ENCODE measurements at places on chromosomes 1 and 21.

DNA sequence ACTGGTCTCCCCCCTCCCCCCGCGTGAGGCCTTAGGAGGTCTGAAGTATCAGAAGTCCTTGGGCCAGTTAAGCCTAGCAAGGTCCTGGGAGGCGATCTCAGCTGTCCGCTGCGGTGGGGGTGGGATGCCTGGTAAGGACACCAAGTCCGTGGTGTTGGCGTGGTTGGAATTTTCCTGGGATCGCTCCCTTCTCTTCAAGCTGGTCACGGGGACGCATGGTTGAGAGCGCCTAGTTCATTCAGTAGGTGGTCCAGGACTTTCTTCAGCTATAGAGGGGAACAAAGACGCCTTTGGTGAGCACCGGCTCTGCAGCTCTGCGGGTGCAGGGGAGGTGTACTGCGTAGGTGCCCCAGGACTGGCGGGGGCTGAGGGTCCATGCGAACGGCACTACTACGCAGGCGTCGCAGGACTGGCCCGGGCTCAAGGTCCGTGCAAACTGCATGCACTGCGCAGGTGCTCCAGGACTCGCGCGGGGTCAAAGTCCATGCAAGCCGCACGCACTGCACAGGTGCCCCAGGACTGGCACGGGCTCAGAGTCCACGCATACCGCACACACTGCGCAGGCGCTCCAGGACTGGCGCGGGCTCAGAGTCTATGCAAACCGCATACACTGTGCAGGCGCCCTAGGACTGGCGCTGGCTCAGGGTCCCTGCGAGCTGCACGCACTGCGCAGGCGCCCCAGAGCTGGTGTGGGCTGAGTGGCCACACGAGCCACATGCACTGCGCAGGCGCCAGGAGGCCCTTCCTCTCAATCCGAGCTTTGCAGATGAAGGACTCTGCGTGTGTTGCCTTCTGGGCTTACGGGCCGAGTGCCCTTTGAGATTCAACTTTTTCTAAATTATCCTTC, 36.6 kb upstream of the HMGN1 start:
- no peak for DNase-seq

- no peak for DNase-seq
Observed at GRCh38 chr1:100187912-100188311, 9.9 kb upstream of the LRRC39 start.

GRCh38 chr1:165367375-165367993, 11.0 kb upstream of the LMX1A start:
- peak; percentile 84 for DNase-seq

DNA sequence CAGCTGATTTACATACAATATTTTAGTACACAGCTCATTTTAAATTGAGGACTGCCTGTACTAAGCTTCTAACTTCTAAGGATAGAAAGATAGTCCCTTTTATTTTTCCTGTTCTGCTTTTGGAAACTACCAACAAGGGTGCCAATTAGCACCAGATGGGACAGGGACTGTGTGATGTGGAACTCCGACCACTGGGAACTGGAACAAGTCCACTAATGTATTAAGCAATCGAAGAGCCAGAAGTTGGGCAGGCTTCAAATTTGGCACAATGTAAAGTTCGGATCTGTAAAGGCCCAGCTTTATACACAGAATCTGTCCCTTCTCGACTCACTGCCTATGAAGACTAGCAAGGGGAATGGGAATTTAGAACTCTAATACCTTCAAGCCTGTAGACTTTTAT, 149.3 kb downstream of the ZC3H11B start:
- no peak for DNase-seq

GRCh38 chr1:233261695-233262094, 33.8 kb downstream of the PCNX2 start:
- DNase-seq, result no peak

DNA sequence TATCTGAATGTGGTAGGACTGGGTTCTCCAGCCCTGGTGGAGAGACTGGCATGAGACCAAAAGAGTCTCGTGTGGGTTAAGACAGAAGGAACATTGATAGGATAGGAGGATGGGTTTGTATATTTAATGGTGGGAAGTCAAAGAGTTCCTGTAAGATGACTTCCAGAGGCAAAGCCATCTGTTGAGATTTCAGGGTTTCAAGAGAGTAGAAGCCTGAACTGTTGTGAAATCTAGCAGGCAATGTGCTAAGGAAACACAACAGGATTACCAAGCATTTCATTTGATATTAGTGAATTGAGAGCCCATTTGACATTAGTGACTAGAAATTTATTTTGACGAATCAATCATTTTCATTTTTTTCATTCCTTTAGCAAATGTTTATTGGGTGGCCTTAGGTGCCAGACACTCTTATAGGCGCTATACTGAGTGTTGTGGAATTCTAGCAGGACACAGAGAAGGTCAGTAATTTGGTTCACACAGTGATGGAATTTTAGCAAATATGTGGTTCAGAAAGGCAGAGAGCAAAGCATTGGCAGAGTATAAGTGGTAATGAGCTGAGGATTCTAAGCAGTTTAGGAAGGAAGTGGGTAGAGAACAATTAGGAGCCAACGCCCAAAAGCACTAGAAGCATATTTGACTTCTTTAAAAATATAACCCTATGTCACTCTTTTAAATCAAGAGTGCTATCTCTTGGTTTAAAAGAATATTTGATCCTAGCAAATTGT, 149.3 kb downstream of the AK5 start:
- DNase-seq, result no peak

- no peak for DNase-seq
Observed at GRCh38 chr1:25760871-25761270, 39.1 kb upstream of the SELENON start.

DNA sequence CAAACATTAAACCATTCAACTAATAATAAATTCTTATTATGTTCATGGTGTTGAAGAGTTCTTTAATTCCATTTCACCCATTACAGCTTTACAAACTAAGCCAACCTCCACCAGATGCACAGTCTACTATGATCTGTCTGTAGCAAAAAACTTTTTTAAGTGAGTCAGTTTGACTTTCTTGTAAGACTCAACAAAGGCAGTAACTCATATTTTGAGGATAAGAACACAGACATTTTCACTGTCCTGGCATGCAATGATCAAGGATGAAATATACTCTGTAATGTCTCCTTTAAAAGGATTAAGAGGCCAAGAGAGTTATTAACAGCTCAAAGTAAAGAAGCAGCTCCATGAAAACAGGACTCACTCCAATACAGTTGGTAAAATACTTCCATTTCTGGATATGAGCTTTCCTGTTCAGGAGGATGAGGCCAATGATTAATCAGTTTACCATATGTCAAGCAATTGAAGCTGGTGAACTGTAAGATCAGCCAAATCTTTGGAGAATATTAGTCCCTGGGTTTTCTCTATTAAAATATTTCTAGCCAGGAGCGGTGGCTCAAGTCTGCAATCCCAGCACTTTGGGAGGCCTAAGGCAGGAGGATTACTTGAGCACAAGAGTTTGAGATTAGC, 20.6 kb downstream of the XKR8 start:
- DNase-seq, result no peak

DNA sequence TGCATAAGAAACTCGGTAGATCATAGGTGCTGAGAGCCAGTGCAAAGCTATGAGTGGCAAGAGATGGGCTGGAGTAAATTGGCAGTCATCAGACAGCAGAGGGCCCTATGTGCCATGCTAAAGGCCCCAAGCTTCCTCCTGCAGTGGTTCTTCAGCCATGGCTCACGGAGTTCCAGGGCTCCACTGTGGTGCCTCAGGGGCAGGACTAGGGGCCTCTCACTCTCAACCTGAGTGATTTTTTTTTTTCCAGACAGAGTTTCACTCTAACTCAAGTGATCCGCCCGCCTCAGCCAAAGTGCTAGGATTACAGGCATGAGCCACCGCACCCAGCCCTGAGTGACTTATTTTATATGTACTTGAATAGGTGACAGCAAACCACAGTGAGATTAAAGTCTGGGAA, 10.4 kb upstream of the GJA8 start:
- no peak for DNase-seq
